ENCODE measurements at places on chromosomes 12 and 14.

DNA sequence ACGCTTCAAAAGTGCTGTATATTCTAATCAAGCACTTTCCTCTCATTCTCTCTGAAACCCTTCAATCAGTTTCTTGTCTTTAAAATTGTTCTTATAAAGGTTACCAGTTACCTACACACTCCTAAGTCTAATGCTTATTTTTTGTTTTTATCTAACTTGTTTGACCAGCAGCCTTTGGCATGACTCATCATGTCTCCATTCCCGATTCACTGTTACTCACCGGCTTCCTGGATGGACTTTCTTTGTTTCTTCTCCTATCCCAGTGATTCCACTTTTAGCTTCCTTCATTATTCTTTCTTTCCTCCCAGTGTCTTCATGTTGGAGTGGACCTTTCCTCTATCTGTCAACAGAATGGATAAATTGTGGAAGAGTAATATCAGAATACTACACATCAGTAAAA, 368.6 kb upstream of the CCDC196 start:
- DNase-seq, result no peak

DNA sequence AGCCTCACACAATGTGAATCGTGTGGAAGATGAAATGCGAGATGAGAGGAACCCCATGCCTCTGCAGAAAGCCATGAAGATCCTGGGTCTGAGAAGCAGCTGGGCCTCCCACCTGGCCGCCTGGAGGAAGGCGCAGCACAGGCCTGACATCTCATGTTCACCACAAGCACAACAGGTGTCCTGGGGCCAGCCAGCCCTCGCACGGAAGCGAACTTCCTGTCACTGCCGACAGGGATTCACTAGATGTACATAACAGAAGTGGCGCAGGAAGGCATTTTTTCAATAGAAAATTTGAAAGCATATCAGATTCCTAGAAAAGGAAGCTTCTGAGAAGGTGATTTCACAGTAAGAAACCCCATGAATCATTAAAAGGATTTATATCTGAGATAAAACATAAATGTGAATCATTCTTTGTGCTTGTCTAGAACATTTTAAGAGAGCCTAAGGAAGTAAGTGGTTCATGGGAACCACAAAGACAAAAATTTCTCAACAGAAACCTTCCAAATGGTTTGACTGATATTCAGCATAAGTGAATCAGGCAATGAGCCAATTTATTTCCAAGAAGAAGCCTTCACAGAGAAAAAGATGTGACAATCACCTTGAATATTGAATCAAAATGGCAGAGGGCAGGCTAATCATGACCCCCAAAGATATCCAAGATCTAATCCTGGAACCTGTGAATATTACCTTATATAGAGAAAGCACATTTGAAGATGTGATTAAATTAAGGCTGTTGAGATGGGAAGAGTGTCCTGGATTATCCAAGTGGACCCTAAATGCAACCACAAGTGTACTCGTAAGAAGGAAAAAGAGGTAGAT, 311.9 kb downstream of the DUSP6 start:
- DNase-seq, result peak; percentile 70

- DNase-seq, result no peak
These were observed 51.2 kb upstream of the AMN start for GRCh38 chr14:102870994-102871831.

DNA sequence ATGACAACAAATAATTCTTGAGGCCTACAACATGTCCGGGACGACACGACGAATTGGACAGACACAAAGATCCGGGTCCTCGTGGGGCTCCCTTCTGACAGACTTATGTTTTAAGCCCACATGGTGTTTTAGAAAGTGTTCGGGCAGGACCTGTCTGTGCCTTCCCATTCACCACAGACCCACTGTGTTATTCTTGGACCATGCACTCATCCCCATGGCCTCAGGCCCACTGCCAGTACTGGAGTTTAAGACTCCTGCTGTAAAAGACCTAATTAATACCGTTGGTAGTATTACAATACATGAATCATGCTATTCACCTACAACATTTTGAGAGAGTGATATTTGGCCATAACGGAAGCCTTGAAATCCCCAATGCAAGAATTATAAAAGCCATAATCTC, 20.0 kb downstream of the SLC15A4 start:
- DNase-seq, result no peak

- no peak for DNase-seq
These were observed 827 bp downstream of the ALDH2 start for GRCh38 chr12:111767362-111768158.

DNA sequence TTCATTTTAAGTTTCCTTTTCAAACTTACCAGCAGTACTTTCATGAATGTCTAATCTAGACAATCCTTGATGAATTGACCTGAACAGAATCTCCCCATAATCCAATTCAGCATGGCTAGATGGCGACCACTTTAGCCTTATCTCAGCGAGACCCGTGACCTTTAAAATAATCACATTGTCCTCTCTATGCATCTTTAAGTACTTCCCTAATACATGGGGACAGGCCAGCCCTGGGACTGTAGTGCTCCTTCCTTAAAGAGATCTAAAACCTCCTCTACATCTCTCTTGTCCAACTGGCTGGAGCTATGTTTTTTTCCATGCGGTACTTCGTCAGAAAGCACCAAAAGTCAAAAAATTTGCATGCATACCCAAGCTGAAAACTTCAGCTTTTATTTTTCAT, 746.0 kb downstream of the VRK1 start:
- no peak for DNase-seq

- no peak for DNase-seq
These were observed 27.1 kb downstream of the ACTN1 start for GRCh38 chr14:68951800-68952530.

GRCh38 chr12:127542391-127542790, 724.6 kb upstream of the TMEM132C start:
- no peak for DNase-seq

GRCh38 chr14:66152747-66153146, 333.4 kb upstream of the CCDC196 start:
- no peak for DNase-seq

GRCh38 chr12:132206046-132206434, 61.8 kb downstream of the NOC4L start:
- DNase-seq, result no peak

DNA sequence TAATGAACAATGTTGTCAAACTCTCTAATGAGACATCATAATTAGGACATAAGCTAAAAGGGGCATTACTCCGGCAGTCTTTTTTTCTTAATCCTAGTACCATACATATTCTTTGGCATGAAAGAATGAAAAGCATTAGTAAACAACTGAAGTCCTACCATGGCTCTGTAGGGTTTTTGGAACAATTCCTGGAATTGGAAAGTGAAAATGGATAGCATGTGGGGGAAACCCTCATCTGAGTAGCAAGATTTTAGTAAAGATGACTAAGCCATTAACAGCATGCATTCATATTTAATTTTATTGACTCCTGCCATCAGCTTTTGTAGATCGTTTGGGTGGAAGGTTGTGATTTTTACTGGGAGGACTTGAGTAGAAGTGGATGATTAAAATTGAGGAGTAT, 216.2 kb upstream of the PDZRN4 start:
- no peak for DNase-seq

DNA sequence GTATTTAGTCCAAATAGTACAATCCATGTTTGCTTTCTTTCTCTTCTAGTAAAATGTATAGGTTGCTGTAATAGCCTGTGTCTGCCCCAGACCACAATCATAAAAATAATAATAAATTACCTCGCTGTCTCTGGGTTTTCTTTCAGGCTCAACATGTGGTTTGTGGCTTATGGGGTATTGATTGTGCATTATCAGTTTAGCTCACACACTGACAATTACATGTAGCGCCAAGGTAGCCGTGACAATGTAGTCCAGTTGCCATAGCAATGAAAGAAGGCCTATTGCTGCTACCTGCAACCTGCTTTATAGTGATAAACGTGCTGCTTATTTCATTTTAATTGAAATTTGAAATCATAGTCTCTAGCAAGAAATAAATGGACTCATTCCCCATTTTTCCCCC, 1009.8 kb downstream of the NRXN3 start:
- DNase-seq, result no peak

DNA sequence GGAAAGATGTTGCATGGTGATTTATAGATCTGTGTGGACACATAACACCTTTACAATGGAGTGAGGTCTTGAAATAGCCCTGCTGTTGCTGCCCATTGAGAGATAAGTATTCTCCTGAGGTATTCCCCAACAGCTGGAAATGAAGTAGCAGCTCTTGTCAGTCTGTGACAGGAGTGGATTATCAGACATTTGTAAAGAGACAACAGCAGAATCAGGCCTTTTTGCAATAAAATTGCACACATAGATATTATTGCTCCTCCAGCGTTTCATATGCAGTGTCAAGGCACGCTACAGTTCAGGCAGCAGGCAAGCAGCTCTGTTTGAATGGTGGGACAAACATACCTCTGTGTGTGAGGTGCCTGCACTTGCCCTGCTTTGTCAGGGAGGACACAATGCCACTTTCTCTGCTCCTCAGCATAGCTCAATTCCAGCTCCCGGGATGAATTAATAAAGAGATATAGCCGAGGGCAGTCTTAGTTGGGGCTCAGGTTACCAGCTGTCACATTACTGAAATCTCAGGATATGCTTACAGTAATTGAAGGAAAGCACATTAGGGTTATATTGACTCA, 49.4 kb downstream of the BICD1 start:
- DNase-seq, result no peak

DNA sequence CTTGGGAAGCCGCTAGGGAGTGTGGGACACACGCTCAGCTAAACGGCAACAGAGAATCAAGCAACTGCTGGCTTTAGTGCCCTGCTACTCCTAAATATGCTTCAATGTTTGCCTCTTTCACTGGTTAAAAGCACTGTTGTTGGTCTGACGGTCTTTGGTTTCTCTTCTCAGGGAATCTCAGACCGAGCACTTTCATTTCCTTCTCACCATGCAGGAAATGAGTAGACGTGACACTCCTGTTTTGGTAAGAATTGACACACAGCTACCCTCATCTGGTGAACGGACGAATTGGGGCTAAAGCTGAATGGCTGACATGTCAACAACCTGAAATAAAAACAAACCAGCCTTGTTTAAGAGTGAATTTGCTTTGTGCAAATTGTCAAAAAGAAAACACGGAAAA, 57.5 kb upstream of the PIWIL1 start:
- DNase-seq, result no peak

- no peak for DNase-seq
These were observed 149.3 kb downstream of the DPF3 start for GRCh38 chr14:72744416-72745120.

DNA sequence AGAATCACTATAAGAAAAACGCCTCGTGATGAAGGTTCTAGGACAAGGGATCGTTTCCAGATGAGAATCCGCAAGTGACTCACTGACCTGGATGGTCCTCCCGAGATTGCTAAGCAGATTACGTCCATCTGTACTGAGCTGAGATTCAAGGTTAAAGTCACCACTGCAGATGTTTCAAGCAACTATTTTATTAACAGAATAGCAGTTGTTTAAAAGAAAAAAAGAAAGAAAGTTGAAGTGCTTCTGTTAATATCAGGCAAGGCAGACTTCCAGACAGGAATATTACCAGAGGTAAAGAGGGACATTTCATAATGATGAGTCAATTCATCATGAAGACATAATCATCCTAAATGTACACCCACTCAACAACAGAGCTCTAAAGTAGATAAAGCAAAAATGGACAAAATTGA, 17.9 kb downstream of the PXN start:
- DNase-seq, result no peak

GRCh38 chr12:68888243-68888642, 44.7 kb downstream of the CPM start:
- no peak for DNase-seq

DNA sequence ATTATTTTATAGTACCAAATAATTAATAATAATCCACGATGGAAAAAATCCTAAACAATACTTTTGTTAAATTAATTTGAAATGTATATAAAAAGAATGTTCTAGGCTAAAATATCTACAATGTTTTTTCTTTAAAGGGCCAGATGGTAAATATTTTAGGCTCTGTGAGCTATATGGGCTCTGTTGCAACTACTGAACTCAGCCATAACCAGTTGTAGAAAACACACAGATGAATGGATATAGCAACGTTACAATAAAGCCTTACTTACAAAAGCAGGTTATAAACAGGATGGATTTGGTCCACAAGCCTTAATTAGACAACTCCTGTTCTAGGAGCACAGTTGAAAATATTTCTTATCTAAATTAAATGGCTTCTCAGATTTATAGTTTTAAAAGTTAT, 245.2 kb downstream of the KCNC2 start:
- no peak for DNase-seq

- DNase-seq, result no peak
These were observed 264.4 kb upstream of the OR4E1 start for GRCh38 chr14:21937996-21938395.

DNA sequence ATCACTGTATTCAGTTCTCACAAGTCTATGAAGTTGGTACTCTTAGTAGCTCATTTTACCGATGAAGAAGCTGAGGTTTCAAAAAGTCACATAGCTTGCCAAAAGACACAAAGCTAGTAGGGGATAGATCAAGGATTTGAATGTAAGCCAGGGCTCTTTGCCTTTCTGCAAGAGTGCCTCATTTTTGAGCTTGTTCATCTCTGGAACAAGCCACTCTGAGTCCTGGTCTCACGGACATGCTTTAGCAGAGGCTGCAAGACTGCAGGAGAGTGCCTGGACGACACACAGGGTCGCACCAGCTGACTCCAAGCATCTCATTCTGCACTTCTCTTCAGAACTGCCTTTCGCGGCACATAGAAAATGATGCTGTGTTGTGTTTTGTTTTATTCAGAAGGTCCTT, 3.7 kb downstream of the NUAK1 start:
- DNase-seq, result no peak

DNA sequence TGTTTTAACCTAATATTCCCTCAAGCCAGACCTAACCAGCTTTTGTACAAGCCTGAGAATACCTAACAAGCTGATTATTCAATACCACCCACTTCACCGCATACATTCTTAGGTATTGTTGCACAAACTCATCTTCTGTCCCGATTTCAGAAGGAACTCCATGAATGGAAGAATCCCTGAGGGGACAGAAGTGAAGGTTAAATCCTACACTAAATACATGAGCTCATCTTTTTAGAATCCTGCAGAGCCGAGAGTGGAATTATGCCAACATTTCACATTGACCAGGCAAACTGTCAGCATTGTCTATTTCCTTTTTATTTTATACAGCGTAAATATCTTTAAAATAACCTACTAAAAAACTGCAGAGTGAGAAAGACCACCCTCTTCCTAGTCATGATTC, 140.7 kb upstream of the PRICKLE1 start:
- DNase-seq, result no peak

DNA sequence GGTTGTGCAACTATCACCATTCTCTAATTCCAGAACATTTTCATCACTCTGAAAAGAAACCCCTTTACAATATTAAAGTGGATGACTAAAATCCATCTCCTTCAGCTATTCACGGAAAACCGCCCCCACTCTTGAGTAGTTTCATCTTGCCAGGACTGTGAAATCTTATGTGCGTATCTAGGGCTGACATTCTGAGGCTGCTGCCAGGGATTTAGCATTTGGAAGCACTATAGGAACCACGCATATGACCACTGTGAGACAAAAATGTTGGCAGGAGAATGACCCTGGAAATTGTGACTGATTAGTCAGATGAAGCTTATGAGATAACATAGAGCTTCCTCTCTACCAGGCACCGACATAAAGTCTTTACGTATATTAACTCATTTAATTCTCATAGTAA, 305.2 kb upstream of the PDE3A start:
- DNase-seq, result no peak
